Myometrial cell (primary cell): ENCODE measurements at places on chromosomes 16 and 17. TPM values are rescaled to one million over a fixed set of nuclear protein-coding genes. Genes with fewer than 3 reads are reported as not detected.

KCNH4 gene
- total RNA-seq: not detected in 2 replicates

TAOK1 gene
- 18.2 and 32.4 TPM in 2 replicates for total RNA-seq

AATK gene
- not detected in 2 replicates for total RNA-seq

KCNG4 gene
- not detected in 2 replicates for total RNA-seq

AIPL1 gene
- not detected in 2 replicates for total RNA-seq

ZNF594 gene
- total RNA-seq: 0.29 and 1.6 TPM in 2 replicates

MILR1 gene
- total RNA-seq: 25.4 and 31.7 TPM in 2 replicates

CNGB1 gene
- total RNA-seq: not detected in 2 replicates

CLEC10A gene
- not detected in 2 replicates for total RNA-seq

ENPP7 gene
- not detected in 2 replicates for total RNA-seq

TNP2 gene
- total RNA-seq: not detected in 2 replicates

SHISA6 gene
- not detected in 2 replicates for total RNA-seq

TOM1L1 gene
- total RNA-seq: 22.5 and 23.4 TPM in 2 replicates

MPP2 gene
- 0.58 and 3.9 TPM in 2 replicates for total RNA-seq

TMEM238L gene
- total RNA-seq: not detected in 2 replicates

C1QTNF1 gene
- 20.7 and 28.3 TPM in 2 replicates for total RNA-seq

NPIPB13 gene
- 0.18 and 0.29 TPM in 2 replicates for total RNA-seq
